C1 segment of cervical spinal cord (tissue), 14 donors: ENCODE measurements at places on chromosomes 12 and 14.

DNA sequence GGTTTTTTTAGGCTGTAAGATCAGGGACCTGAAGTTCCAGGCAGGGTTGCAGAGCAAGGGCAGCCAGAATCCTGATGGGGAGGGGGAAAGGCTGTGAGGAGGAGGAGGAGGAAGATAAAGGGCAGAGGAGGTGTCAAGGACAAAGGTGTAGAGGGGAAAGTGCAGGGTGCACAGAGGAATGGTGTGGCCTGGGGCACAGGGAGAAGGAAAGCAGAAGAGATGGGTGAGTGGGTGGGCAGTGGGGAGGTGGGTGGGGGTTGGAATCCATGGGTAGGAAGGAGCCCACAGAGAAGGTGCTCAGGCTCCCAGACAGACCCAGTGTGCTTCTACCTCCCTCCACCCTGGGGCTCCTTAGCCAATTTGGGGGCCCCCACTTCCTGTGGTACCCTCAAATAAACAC lies 11.2 kb downstream of the TRPV4 start:
- no peak for DNase-seq

DNA sequence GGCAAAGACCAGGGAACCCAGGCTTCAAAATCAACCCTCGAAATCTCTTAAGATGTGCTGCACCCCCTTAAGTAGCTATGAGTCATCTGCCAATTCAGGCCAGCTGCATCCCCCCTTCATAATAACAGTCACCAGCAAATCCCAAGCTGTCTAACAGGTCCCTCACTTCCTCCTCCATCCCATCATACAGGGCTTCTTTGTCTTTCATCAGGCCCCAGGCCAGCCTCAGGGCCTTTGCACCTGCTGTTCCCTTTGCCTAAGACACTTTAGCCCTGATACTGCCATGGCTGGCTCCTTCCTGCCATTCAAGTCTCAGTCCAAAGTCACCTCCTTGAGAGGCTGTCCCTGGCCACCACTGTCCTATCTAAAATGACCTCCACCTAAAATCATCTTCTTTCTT lies 4.0 kb downstream of the RASAL1 start:
- DNase-seq: no peak

- DNase-seq: no peak
Observed at GRCh38 chr12:107684990-107685359, 624 bp upstream of the PWP1 start.

DNA sequence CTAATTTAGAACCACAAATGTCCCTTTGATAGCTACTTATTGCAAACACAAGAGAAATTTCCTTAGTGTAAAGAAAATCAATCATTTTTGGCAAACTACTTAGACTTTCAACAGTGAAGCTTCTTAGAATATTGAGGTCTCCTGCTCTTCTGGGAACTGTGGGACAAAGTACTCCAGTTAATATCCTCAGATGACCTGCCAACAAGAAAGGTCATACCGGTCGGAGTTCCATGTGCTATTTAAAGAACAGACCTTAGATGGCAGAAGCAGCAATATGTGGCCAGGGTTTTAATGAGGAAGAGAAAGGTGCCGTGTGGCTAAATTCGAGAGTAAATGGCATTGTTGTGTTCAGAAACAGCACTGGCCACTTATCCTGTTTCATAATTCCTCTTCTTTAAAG lies 114.7 kb upstream of the AMIGO2 start:
- no peak for DNase-seq

DNA sequence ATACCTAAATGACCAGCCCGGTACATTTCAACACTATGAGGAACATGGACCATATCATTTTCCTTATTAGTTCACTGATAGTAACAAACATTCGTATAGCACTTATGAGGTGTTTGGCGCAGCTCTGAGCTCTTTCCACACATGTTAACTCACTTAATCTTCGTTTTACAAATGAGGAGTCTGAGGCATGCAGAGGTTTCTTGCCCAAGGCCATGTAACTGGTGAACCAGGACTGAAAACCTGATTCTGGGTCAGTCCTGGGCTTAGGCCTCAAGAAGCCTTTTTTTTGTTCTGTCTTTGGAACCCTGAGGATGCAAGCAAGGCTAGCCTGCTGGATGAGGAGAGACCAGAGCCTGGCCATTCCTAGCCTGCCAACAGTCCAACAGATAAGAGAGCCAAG lies 55.0 kb downstream of the C14orf132 start:
- DNase-seq: no peak

GRCh38 chr12:91662021-91662420 lies 479.4 kb upstream of the DCN start:
- DNase-seq: no peak

GRCh38 chr14:93184391-93185348 lies at the start of the genes LYSET and MOAP1:
Gene LYSET (plus strand): TSS chr14:93185317. CDS start chr14:93185406, 89 bp downstream.
Gene MOAP1 (minus strand): TSS chr14:93184897. CDS start chr14:93184242, 655 bp downstream.
- DNase-seq: peak; percentile 91

GRCh38 chr12:57522887-57523705 lies 472 bp downstream of the MBD6 start:
- DNase-seq: no peak

GRCh38 chr12:101634724-101635123 lies 40.0 kb downstream of the MYBPC1 start:
- no peak for DNase-seq

DNA sequence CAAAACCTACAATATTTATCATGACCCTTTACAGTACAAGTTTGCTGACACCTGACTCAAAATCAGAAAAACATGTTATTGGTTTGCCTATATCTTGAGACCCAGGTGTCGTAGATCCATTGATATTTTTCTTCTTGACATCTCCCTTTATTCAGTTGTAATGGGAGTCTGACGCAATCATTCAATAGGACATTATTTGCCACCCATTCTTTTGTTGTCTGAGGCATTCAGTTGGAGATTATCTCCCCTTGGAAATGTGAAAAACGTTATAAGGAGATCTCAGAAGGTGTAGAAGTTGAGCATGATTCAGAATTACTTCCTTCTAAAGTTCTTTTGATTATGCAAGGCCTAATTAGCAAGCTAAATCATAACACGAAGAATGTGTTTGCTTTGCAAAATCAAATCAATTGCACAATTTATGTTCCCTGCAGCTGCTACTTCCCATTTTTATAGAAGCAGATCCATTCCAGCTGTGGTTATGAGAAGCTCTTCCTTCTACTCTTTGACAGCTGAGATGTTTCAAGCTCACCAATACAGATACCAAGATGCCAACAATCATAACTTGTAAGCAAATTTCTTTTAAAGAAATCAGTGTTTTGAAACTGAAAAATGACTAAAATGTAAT lies 228.2 kb upstream of the SYT1 start:
- no peak for DNase-seq

DNA sequence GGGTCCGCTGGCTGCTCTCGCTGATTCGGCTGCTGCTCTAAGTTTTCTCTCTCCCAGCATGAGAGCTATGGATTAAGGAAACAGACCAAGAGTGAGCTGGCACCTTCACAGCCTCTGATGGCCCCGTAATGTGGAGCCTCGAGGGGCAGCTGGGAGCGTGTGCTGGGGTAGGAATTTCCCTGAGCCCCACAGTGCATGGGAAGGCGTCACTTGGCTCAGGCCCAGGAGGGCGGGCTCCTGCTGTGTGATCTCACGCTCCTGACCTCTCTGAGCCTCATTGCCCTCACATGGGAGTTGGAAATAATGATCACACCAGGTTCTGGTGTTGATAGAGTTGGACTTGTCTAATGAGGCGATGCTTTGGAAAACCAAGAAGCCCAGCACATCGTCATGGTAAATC lies 238.6 kb upstream of the CRY1 start:
- DNase-seq: no peak

- DNase-seq: no peak
Observed at GRCh38 chr14:76236172-76237130, 84.7 kb downstream of the GPATCH2L start.

DNA sequence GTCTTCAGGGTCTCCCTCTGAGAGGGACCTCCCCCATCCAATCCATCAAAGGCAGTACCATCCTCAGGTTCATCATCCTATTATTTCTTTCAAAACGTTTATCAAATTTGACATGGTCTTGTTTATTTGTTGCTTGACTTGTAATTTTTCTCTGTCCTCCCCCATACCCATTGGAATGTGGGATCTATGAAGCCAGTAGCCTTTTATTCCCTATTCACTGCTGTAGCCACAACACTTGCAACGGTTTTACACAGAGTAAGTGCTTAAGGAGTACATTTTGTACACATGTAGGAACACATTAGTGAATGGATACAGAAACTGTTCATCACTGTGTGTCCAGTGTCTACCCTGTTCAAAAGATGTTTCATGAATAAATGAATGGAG lies 41.5 kb downstream of the IGF1 start:
- DNase-seq: no peak

GRCh38 chr12:109302358-109302757 lies 6.7 kb downstream of the FOXN4 start:
- no peak for DNase-seq

GRCh38 chr14:65131301-65131701 lies 29.0 kb upstream of the MAX start:
- DNase-seq: no peak

GRCh38 chr12:119444462-119445044 lies 110.0 kb downstream of the CCDC60 start:
- no peak for DNase-seq
